Daoy (cell line): ENCODE measurements at places on chromosomes 11 and 22. TPM values are rescaled to one million over a fixed set of nuclear protein-coding genes. Genes with fewer than 3 reads are reported as not detected.
A peak's percentile ranks its signal among the peaks of the same experiment; 100 is the strongest.

GRCh38 chr11:95720195-95720594, 69.4 kb downstream of the FAM76B start:
- no peak for DNase-seq

DLG2 gene
- total RNA-seq, result 0.42 and 2.3 TPM in 2 replicates

SLC6A5 gene
- not detected in 2 replicates for total RNA-seq

GRCh38 chr11:6248248-6248647, 9.4 kb downstream of the CNGA4 start:
- no peak for DNase-seq

GRCh38 chr11:78230161-78230877, 41.6 kb downstream of the USP35 start:
- DNase-seq, result no peak

- no peak for DNase-seq
These were observed 484 bp downstream of the CHCHD10 start for GRCh38 chr22:23767303-23767672.

DNA sequence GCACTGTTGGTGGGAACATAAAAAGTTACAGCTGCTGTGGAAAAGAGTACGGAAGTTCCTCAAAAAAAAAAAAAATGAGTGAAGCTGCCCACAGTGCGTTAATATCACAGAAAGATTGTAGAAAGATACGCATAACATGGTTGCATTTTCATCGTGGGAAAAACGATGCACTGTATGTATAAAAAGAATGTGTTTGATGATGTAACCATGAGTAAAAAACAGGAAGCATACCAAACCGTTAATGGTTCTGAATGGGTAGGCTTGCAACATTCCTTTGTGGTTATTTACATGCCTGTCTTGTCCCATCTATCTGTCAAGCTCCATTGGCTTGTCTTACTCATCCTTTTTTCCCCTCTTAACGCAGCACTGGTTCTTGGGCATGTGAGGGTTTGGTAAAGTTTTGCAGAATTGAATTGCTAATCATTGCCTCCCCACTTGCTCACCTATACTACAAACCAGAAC, 33.8 kb upstream of the DKK3 start:
- peak; percentile 65 for DNase-seq
